ENCODE measurements at places on chromosomes 1 and 21.
A peak's percentile ranks its signal among the peaks of the same experiment; 100 is the strongest.

DNA sequence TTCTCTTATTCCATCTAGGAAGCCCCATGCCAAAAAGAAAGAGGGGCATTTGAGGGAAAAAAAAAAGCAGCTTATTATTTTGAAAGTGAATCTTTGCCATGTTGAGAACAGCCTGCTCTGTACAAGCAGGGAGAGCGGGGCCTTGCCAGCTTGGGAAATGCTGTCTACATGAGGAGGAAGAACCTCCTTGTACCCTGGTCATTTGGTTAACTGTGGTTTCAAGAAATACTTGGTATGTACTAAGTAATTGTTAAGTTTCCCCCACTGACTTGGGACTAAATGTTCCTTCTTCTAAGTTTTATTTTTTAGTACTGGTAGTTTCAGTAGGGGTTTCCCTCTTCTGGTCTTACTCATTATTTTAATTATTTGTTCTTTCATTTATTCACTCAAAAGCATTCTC lies 144.1 kb upstream of the HOOK1 start:
- no peak for DNase-seq

DNA sequence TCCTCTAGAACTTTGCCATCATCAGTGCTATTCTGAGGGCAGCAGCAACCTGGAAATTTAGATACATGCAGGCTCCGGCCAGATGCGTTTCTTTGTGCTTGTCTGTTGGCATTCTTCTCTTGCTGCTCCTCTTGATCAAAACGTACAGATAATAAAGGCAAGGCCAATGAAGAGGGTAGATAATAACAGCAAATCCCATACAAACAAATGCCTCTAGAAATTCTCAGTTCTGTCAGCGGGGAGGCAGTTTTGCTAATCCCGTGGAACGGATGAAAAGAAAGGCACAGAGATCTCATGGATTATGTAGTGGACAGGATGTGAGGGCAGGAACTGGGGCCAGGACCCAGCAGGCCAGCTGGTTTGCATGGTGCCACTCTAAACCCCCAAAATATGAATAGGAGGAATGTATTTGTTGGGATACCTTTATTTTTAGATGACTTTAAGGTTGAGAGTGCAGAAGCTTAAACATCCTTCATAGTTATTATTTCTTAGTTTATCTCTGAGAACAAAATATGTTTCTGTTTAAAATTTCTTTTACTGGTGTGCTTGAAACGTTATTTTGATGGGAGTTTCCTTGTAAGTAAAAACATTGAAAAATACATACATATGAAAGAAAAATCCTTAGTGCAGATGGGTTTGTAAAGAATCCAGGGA lies 1.5 kb downstream of the ITSN1 start:
- DNase-seq: peak; percentile 10

- DNase-seq: no peak
These were observed 11.5 kb upstream of the PLA2G5 start for GRCh38 chr1:20058531-20058930.

DNA sequence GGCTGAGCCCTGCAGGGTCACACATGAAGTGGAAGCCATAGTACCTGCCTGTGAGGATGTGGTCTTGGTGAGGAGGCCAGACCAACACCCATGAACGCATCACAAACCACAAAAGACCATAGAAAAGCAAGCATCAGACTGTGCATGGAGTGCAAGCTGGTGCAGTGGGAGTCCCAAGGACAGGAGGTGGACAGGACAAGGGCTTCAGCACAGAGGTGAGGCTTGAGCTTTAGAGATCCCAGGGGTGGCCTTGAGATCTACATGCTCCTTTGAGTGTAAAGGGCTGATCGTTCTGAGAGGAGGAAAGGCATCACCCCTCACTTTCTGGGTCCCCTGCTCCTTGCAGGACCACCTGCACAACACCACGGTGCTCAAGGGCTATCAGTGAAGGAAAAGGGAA lies 111.9 kb upstream of the F3 start:
- no peak for DNase-seq

GRCh38 chr1:16459352-16459925 lies 18.9 kb downstream of the NECAP2 start:
- DNase-seq: no peak

GRCh38 chr1:5342830-5343229 lies 649.4 kb downstream of the NPHP4 start:
- no peak for DNase-seq

- no peak for DNase-seq
These were observed 180.7 kb upstream of the ZNHIT6 start for GRCh38 chr1:85888921-85889320.

DNA sequence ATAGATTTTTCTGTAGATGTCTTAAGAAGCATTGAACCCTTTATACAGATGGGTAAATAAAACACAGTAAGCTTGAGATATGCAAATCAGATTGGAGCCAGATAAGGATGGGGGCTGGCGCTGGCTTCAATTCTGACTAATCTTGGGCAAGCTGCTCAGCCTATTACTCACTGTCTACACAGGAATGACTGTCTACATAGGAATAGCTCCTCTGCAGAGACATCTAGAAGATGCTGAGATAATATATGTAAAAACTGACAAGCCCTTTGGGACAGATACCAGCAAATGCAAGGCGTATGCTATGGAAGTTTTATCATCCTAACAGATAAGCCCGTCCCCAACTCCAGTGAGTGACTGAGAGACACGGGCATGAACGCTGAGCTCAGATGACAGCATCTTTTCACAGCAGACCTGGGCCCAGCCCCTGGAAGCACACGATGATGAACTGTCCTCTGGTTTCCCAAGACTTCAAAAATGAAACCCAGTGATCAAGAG lies 1.7 kb downstream of the CLDN14 start:
- no peak for DNase-seq

DNA sequence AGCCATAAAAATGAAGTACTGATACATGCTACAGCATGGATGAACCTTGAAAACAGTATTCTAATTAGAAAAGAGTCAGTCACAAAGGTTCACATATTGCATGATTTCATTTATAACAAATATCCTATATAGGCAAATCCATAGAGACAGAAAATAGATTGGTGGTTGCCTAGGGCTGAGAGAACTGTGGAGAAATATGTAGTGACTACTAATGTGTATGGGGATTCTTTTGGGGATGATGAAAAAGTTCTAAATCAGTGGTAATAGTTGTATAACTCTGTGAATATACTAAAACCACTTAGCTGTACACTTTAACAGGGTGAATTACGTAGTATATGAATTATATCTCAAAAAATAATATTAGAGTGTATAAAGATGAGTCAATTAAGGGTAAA lies 45.8 kb downstream of the RNF115 start:
- no peak for DNase-seq

GRCh38 chr1:236164273-236164672 lies 21.9 kb downstream of the GPR137B start:
- DNase-seq: no peak

DNA sequence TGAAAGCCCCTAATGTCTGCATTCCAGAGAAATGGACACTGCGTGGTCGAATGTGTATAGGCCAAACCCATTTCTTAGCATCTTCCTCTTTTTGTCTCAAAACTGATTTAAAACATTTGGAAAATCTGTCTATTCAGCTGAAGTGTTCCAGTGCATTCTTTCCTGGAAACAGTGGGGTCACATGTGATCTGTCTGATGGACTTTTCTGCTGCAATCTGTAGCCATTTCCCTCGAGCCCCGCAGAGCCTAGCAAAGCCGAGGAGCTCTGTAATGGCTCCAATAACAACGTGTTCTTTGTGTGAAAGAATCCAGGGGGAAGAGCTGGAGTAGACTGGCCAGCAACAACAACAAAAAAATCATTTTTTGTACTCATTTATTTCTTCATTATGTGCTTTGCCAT lies 329.3 kb downstream of the BARHL2 start:
- DNase-seq: no peak

- no peak for DNase-seq
These were observed 38.3 kb downstream of the ECE1 start for GRCh38 chr1:21251773-21252471.
